ENCODE measurements at places on chromosomes 13 and 19. TPM values are rescaled to one million over a fixed set of nuclear protein-coding genes. Genes with fewer than 3 reads are reported as not detected.

The TEX29 gene
- not detected for total RNA-seq

The GRAMD1A gene
- 71.5 TPM for total RNA-seq

The LILRB2 gene
- not detected for total RNA-seq

The SHISA7 gene
- total RNA-seq, result not detected

The ZNF486 gene
- 9.0 TPM for total RNA-seq

The NAPA gene
- total RNA-seq, result 74.5 TPM

The LRRC8E gene
- total RNA-seq, result 1.5 TPM

The PRDX2 gene
- 196 TPM for total RNA-seq

The CRTC1 gene
- total RNA-seq, result 1.9 TPM

The CATSPERD gene
- not detected for total RNA-seq

The ZNF223 gene
- 5.6 TPM for total RNA-seq

The RNF113B gene
- total RNA-seq, result not detected

The ZNF625 gene
- 13.3 TPM for total RNA-seq

The NFILZ gene
- total RNA-seq, result not detected

The RAP2A gene
- total RNA-seq, result 80.2 TPM

The TMPRSS9 gene
- under 0.01 TPM for total RNA-seq

The CYP2A7 gene
- not detected for total RNA-seq

The FUT3 gene
- not detected for total RNA-seq

The EFNA2 gene
- not detected for total RNA-seq

The CBLC gene
- not detected for total RNA-seq

The KIR2DL4 gene
- not detected for total RNA-seq

The DNAJC15 gene
- 15.7 TPM for total RNA-seq

The NRTN gene
- total RNA-seq, result not detected

The DOHH gene
- 10.1 TPM for total RNA-seq

The CACNA1A gene
- 0.14 TPM for total RNA-seq

The LRFN3 gene
- 4.4 TPM for total RNA-seq

The NLRP12 gene
- 0.13 TPM for total RNA-seq

The ACER1 gene
- not detected for total RNA-seq
